Frontal cortex (tissue), 4 donors: ENCODE measurements at places on chromosomes 2 and 18. TPM values are rescaled to one million over a fixed set of nuclear protein-coding genes. Genes with fewer than 3 reads are reported as not detected.

- DNase-seq = no peak
These were observed 23.1 kb downstream of the STARD7 start for GRCh38 chr2:96185516-96185915.

- no peak for DNase-seq
These were observed 144.0 kb downstream of the TMEM163 start for GRCh38 chr2:134574611-134575330.

DNA sequence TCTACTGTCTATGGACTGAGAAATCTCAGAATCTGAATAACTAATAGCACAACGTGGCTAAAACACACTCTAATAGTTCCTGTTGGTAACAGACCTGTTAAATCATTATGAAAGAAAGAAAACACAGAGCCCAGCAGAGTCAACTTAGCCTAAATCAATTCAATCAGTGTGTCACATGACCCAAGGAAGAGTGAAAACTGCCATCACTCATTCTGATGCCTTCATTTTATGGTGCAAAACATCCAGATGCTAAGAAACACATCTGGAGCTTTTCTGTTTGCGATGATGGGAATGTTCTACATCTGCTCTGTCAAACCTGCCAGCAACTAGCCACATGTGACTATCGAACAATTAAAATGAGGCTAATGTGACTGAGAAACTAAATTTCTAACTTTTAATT lies 295.7 kb upstream of the TRIB2 start:
- no peak for DNase-seq

CAPN13 gene
- total RNA-seq = not detected

GRCh38 chr2:137969418-137969765 lies 5.1 kb downstream of the HNMT start:
- peak; percentile 11 for DNase-seq

GRCh38 chr2:25743132-25743830 lies 69.9 kb upstream of the DTNB start:
- no peak for DNase-seq

- no peak for DNase-seq
These were observed 108.2 kb downstream of the TDRD15 start for GRCh38 chr2:21231985-21232384.

DNA sequence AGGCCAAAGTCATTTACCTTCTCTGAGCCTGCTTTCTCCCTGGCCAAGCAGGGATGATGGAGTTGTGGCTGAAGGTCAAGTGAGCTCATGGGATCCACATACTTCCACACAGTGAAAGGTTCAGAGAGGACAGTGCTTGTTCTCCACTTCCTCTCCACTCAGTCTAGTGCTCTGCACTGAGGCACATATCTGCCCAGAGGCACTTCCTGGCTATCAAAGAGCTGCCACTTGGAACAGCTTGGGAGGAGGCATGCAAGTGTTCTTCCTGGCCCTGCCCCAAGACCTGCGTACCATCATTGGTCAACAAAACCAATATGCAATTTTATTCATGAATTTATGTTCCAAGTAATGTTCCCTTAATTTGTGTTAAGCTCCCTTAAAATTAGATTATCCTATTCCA lies 71.9 kb downstream of the RNF152 start:
- DNase-seq = no peak

- no peak for DNase-seq
These were observed 773 bp downstream of the MBP start for GRCh38 chr18:77131652-77132368.

ALKAL2 gene
- 2.0 TPM for total RNA-seq

DNA sequence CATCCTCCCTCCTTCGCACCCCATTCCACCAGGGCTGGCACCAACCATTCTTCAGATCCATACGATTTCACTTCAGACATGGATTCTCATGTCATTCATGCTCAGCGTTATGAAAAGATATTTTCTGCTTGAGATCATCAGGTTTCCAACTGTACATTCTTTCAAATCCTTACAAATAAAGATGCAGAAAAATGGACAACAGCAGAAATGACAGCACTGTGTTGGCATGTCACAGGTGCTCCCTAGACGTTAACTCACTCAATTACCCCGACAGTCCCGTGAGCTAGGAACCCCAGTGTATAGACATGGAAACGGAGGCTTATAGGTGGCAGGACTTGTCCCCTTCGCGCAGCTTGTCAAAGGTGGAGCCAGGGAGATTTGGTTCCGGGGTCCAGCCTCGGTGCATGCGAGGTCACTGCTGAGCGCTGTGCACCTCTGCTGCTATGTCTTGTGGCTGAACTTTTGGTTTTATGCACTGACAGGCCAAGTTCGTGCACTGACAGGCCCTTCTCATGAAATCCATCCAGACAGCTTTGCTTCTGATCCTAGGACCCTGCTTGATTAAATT lies 17.7 kb downstream of the FHL2 start:
- DNase-seq = no peak

VWA3B gene
- total RNA-seq = under 0.01 TPM

DNA sequence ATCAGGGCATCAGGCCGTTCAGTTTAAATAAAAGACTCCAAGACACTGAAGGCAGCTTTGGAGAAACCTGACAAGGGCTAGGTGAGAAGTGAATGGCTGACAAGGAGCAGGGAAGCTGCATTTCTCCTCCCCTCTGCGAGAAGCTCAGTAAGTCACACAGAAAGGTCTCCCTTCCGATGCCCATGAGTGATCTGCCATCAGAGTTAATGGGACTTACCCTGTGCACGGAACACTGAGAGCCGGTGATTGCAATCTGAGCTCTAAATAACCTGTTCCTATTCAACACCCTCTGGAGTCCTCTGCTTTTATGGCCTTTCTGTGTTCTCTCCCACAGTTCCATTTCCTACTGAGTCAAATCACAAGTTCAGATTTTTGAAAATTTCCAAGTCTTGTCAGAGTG lies 322.2 kb upstream of the MYT1L start:
- no peak for DNase-seq

DNA sequence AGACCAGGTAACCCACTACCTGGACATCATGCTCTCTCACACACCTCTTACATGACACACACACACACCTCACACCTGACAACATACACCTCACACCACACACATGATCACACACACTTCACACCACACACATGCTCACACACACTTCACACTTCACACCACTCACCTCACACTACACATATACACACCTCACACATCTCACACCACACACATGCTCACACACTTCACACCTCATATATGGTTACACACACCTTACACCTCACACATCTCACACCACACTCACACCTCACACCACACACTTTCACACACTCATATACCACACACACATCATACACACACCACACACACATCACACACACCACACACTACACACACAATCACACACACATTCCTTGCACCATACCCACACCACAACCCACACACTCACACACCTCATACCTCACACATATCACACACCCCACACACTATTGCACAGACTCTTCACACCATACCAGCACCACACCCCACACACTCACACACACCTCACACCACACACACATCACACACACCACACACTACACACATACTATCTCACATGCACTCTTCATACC lies 98.1 kb upstream of the PIEZO2 start:
- DNase-seq = no peak

DNA sequence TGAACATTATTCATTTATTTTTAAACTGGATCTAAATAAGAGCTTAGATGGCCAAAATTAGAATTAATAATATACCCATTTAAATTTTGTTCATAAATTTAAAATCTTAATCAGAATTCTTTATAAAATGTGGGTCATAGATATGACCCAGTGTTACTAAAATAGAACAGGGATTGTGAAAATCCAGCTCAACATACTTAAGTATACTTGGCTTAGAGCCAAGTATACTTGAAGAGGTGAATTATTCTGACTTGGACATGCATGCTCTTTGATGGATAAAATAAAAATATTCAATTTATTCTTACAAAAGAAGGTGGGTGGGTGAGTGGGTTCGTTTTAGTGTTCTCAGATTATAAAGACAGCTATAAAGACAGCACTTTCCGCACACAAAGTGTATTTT lies 70.7 kb downstream of the SPOPL start:
- DNase-seq = no peak

DNA sequence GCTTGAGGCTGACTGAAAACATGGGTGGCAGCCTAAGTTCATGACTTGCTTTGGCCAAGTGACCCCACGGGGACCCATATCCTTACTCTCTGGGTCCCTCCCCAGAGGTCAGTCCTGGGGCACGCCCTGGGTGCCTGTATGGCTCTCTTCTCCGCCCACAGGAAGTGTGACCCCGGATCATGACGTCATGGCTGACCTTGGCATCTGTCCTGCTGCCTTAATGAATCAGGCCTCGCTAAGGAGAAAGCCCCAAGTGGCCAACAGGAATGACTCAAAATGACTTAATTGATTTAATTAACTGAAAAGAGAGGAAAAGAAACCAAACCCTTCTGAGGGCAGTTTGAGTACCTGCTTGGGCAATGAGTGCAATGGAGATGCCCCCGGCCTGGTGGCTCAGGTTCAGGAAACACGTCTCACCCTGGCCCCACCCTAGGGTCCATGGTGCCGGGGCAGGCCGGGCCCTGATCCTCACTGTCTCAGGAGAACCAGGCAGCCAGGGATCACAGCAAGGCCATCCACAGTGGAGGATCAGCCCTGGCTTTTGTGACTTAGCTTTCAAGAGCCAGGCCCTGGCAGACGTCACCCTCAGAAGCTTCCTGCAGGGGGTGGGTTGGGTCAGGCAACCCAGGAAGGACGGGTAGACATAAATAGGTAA lies 112.0 kb downstream of the CYP26B1 start:
- DNase-seq = no peak

KCNE4 gene
- total RNA-seq = 2.4 TPM

DNA sequence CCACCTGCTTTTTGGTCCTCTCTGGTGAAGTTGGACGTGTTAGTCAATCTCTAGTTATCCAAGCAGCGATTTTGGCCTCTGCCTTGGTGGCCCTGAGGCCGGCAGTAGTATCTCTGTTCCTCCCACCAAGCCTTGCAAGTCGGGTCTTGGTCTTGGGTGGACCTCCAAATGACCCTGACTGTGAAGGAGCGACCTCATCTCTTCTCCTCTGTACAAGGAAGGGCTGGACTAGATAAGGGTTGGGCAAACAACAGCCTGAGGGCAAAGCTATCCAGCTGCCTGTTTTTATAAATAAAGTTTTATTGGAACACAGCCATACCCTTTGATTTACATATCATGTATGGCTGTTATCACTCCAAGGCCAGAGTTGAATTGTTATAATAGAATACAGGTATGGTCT lies 74.6 kb upstream of the FOSL2 start:
- no peak for DNase-seq

CCDC178 gene
- 2.9 TPM for total RNA-seq

GRCh38 chr2:198417836-198418235 lies 613.4 kb downstream of the PLCL1 start:
- no peak for DNase-seq

FBXO15 gene
- total RNA-seq = 4.1 TPM

DNA sequence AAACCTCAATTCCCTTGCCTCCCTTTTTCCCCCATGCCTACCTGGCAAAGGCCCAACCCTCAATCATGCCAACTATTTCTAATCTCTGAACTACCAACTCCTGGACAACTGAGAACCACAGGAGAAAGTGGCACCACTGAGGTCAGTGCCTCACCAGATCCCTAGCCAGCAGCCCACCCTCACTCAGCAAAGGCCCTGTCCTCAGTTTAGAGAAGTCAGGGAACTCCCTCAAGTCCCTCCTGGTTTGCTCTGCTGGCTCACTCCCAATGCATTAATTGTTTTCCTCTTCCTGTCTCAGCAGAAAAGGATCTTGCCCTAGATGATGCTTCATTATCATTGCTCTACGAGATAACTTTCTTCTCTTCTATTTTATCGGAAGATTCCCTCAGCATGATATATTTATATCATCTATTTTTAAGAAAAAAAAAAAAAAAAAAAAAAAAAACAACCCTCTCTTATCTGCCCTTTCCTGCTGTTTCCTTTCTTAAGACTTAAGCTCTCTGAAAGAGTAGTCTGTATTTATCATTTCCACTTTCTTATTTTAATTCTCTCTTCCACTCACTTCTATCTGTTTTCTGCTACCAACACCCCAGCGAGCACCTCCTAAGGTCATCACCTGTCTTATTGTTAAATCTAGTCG lies 22.7 kb upstream of the ZBTB14 start:
- no peak for DNase-seq

DNA sequence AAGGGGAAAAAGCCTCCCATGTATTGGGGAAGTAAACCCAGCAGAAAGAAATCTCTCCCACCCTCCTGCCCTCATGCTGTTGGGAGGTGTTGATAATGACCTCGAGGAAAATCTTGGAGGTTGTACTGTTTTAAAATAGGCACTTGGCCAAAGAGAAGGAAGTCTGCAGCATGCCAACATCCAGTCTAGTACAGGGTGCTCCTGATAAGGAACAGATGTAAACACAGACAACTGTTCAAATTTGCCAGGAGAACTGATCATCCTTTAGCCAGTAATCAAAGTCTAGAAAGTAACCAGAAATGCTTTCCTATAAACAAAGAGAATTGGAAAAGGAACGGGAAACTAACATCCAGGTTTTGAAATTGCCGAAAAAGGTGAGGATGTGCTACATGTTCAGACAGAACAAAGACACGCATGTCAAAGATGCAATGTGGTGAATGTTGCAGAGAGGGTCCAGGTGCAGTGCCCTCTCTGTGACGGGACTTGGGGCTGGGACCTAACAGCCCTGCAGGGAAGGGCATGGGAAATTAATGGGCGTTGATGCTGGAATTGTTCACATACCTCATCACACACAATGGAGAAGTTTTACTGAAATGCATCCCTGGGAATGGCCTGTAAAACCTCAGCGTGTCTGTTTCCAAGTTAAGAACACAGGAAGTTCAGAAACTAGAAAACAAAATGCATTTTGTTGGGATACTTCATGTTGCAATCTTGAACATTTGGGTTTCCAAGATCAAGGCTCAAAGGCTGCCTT lies 125.7 kb upstream of the RND3 start:
- no peak for DNase-seq

DNA sequence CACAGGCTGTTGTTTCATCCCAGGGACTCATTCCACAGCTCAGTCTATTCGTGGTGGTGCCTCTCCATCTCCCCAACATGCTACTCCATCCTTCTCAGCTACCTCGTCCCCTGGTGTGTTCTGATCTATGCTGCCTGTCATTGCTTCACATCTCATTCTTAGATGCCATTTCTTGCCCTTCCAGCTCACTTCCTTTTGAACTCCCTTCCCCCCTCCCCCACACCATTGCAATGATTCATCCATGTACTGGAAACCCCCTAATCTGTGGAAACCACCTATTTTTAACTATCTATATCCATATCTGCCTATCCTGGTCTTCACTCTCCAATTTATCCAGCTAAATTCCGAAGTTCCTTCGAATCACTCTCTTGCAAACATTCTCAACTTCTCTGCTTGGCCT lies 65.7 kb upstream of the PARD3B start:
- no peak for DNase-seq

GRCh38 chr2:182605166-182605565 lies 110.9 kb upstream of the DNAJC10 start:
- DNase-seq = no peak

DNA sequence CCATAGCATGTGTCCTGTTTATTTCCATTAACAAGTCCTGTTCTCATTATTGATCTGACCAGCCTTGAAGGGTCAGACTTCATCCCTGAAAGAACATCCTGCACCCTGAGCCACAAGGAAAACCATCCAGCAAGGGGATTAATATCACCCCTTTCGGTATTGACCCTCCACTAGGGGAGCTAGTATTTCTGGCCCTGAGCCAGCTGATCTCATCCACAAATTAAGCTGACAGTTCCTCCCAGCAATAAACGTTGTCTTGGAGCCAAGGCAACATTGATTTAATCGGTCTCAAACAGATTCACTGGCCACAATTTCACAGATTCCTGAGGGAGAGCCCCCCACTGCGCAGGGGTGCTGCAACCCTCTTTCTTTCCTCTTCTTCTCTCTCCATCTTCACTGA lies 353.1 kb upstream of the FANCL start:
- DNase-seq = no peak
